ENCODE measurements at places on chromosomes 13 and 19.

- DNase-seq, result no peak
These were observed 9.1 kb downstream of the SPINT2 start for GRCh38 chr19:38273499-38273898.

DNA sequence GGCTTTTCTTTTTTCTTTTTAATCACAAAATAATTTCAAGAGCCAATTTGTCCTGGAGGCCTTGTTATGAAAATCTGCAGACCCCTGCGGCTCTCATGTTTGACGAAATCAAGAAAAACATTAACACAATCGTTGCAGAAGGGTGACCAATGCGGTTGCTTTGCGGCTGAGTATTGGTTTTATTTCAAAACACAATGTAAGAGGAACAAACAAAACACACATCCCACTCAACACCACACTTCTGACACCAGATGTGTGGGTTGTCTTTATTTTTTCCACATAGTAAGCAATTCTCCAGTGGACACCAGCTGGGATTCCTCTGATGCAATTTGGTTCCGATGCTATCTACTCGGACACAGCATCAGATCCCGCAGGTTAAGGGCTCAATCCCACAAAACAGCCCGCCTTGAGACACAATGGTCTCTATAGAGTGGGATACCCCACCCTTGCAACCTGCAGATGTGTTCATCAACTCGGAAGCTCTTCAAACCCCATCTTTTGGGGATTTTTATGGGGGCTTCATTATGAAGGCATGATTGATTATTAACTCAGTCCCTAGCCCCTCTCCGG is 21.9 kb upstream of the CCDC124 start:
- DNase-seq, result no peak

DNA sequence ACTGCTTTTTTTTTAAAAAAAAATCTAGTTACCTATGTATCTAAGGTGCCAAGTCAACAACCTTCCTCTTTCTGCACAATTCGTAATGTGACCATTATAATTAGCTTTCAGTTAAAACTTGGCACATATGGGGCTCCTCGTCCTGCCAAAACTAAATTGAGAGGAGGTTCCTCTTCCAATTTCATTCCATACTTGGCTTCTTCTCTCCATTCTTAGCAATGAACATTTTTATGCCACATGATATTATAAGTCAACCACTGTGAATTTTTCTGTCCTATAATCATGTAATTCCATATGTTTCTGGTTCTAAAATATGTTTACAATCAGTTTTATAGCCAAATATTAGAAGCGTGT is 177.0 kb downstream of the DCLK1 start:
- DNase-seq, result no peak

DNA sequence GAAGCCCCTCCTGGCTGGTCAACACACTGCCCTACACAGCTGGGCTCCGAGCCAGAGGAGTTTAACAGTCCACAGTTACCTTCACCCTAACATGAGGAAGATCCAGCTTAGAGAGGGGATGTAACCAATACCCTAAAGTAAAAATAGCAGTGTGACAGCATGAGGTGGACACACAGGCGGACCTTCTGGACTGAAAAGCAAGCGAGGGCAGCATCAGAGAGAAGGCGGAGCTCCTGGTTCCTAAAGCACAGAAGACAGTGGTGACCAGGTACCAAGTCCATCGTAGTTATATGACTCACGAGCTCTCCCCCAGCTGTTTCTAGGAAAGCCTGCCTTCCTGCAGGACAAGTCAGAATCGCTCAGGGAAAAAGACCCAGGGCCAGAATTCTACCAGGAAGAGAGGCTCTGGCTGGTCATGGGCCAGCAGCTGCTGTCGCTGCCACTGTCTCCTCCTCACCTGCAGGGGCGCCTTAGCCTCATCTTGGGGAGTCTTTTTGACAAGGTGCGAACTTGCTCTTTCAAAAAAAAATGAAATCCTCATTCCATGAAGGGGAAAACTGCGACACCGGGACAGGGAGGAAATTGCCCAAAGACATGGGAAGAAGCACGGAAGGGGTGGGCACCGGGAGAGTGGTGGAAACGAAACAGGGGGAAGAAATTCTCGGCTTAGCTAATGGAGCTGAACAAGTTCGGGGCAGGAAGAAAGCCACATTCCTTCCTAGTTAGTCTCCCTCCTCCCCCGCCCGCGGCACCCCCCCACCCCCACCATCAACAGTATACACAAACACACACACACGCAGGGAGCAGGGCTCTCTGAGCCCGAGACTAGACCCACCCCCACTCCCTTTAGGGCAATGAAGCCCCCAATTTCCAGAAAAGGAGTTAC is 1.7 kb downstream of the ELL start:
- DNase-seq, result no peak

GRCh38 chr13:61508936-61509335 is 93.3 kb upstream of the PCDH20 start:
- no peak for DNase-seq

DNA sequence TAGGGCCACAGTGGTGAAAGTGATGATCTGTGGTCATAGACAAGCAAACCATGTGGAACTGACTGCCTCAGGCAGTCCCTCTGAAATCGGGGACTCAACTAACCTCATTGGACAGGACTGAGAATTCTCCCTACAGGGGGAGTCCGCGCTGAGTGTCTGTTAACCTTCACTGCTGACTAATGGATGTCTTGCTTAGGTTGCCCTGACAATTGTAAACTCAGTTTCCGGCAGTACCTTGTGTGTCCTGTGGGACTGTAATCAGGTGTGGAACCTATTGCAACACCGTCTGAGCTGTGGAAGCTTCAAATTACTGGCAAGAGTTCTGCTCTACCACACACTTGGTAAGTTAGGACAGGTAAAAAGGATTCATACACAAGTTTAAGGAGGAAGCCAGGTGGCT is 21.8 kb downstream of the ZNF77 start:
- no peak for DNase-seq

- peak; percentile 84 for DNase-seq
These were observed 911 bp downstream of the ENOX1 start for GRCh38 chr13:43785650-43786471.
